Heart right ventricle (tissue), 16 donors: ENCODE measurements at places on chromosomes 16 and 17. TPM values are rescaled to one million over a fixed set of nuclear protein-coding genes. Genes with fewer than 3 reads are reported as not detected.

- H3K4me3 ChIP-seq, result no peak overlapping the region
- no peaks in the 10 kb centered on the region for H3K36me3 ChIP-seq
- H3K4me1 ChIP-seq, result no peaks in the 10 kb centered on the region
- no peak for DNase-seq
Measured at GRCh38 chr17:77266891-77267341, 126.1 kb downstream of the SEC14L1 start.

DNA sequence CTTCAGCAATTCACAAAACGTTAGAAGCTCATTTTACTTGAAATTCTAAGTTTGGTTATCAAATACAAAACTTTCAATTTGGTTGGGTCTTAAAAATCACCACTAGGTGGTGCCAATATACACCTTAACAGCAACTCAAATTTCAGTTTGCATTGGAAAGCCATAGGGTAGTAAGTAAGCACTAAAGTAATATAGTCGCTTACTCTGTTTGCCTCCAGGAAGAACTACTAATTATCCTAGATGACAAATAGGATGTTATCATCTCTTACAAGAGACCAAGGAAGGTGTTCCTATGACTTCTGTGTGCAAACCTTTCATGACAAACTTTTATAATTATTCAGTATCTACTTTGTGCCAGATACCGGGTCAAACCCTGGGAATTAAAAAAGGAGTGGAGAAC is 93.3 kb downstream of the MYO1D start:
- no peaks in the 10 kb centered on the region for H3K36me3 ChIP-seq
- H3K4me3 ChIP-seq, result no peak overlapping the region
- no peaks in the 10 kb centered on the region for H3K4me1 ChIP-seq
- H3K27me3 ChIP-seq, result no peaks in the 10 kb centered on the region

DNA sequence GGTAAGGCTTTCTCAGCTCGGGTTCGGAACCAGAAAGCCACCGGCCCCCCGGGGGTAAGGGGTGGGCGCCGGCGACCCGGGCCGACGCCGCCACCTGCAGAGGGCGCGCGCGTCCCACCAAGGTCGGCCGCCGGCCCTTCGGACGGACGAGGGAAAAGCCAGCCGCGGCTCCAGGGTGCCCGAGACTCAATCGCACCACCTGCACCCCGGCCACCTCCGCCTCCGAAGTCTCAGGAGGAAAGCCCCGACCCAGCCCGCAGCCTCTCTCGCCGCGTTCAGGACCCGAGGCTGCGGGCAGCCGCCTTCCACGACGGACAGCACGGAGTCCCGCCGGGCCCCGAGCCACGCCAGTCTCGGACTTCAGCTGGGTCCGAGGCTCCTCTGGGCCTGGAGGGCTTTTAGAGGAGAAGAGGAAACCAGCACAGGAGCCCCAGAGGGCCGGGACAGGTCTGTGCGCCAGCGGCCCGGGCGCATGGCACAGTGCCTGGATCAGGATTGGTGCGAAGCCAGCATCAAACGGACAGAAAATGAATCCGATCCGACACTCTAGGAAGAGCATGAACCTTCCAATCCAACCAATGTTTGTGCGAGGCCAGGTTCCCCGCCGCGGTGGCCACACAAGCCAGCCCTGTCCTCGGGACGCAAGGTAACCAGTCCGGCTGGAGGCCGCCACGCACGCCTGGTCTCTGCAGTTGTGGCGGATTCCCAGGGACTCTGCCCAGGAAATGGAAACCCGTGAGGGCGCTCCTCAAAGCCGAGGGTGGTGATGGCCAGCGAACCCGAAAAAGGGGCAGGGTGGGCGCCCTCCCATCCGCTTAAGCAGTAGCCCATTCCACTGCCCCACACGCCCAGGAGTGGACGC is 6.7 kb downstream of the CBX8 start:
- peak; percentile 55 for DNase-seq
- peaks cover 56% of the 10 kb centered on the region for H3K4me1 ChIP-seq
- H3K27ac ChIP-seq, result no peak overlapping the region
- H3K36me3 ChIP-seq, result peaks cover 7% of the 10 kb centered on the region
- H3K4me3 ChIP-seq, result peak overlapping the region; percentile 12

DNA sequence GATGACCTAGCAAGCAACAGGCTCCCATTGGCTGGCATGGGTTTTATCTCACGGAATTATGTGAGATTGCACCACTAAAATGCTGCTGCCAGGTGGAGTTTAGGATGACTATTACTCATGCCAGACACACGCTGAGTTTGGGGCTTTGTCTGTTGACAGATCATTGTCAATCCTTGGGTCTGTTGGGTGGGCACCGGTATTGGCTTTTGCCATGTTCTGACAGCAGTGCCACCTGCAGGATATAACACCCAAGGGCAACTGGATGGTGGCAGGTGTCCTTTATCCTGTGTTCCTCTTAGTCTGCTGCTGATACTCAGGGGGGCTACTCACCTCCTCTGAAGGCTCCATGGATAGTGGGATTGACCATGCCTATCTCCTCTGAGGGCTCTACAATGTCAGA is 221.6 kb upstream of the DYNLRB2 start:
- H3K4me1 ChIP-seq, result no peaks in the 10 kb centered on the region
- no peak overlapping the region for H3K27ac ChIP-seq
- H3K4me3 ChIP-seq, result no peak overlapping the region

DNA sequence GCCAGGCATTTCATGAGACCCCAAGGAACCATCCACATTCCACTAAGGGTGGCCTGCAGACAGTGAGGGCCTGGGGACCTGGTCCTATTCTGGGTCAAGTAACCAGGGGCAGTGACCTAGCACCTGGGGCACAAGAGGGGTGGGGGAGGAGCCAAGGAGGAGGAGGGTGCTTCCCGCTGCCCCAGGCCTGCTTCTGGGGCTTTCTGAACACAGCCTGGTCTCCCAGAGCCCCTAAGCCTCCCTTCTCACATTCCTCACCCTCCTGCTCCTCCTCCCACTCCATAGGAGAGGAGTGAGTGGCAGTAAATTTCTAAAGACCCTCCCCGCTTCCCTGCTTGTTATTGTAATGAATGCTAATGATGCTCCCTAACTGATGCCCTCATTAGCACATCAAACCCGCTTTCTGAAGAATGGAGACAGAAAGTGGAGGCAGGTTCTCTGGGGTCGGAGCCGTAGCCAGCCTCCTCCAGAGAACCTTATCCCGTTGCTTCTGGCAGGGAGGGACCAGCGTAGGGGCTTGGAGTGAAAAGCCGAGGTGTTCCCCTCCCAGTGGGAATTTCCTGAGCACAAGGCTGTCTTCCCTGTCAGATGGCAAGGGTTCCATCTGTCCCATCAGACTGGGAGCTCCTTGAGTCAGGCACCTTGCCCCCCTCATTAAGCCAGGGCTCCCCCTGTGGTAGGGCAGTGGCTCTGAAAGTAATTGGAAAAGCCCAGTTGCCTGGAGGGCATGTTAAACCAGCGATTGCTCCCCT is 3.7 kb upstream of the SRCIN1 start:
- H3K27ac ChIP-seq, result no peak overlapping the region
- DNase-seq, result no peak
- H3K4me3 ChIP-seq, result no peak overlapping the region
- peaks cover 11% of the 10 kb centered on the region for H3K4me1 ChIP-seq

Gene GP2
- 2.2 TPM for total RNA-seq

Gene CDK10
- total RNA-seq, result 21.5 TPM

Gene AOC3
- total RNA-seq, result 19.0 TPM

DNA sequence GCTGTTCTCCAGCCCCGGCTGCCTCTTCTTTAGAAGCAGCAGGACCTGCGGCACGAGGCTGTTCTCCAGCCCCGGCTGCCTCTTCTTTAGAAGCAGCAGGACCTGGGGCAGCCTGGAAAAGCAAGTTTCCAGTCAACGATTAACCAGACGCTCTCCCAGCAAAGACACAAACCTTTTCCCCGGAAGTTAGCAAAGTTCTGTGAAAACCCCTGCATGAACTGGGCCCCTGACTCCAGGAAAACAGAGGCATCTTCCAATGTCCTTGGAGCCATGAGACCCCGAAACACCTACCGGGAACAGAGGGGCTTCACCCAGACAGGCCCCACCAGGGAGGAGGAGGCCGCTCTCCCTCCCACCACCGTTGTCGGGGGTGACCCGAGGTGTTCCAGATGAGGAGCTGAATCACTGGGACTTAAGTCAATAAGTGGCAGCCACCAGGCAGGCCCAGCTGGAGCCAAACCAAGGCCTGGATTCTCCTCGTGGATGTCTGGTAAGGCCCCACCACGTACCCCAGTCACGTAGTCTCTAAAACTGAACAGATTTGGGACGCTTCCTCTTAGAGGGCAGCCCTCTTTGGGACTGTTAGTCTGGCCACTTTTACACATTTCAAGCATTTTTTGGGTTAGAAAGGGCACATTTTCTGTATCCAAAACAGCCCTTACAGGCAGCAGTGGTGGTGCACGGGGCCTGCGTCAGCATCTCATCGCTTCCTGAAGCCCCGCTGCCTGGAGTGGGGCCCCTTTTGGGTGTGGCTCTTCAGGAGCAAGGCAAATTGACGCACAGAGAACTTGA is at the start of gene RPH3AL:
TSS of gene RPH3AL (minus strand) at position 387 of the 792 bp plus-strand sequence. CDS start 25,264 bp downstream, outside the sequence.
- peaks cover 64% of the 10 kb centered on the region for H3K4me1 ChIP-seq
- no peaks in the 10 kb centered on the region for H3K27me3 ChIP-seq
- no peaks in the 10 kb centered on the region for H3K36me3 ChIP-seq
- peak; percentile 69 for DNase-seq
- peak within 1 kb of the TSS; percentile 96 for H3K27ac ChIP-seq

DNA sequence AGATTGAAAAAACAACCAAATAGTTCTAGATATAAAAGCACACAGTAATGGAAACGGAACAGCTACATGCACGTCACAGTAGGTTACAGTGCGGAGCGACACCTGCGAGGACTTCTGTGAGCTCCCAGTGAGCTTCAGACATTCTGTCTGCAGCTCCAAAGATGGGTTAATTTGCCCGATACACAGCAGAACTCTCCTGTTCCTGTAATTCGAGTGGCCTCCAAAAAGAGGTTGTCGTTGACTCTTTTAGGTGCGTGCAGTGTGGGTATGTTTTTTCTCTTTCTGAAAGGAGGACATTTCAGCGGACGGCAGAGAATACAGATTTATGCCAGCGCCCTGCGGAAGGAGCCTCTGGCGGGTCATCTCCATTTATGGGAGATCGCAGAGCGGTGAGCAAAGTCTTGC is 2.9 kb downstream of the OR1F1 start:
- peaks cover 14% of the 10 kb centered on the region for H3K4me1 ChIP-seq
- H3K27ac ChIP-seq, result no peak overlapping the region
- no peak overlapping the region for H3K4me3 ChIP-seq
- no peaks in the 10 kb centered on the region for H3K36me3 ChIP-seq
- H3K27me3 ChIP-seq, result peaks cover 100% of the 10 kb centered on the region

DNA sequence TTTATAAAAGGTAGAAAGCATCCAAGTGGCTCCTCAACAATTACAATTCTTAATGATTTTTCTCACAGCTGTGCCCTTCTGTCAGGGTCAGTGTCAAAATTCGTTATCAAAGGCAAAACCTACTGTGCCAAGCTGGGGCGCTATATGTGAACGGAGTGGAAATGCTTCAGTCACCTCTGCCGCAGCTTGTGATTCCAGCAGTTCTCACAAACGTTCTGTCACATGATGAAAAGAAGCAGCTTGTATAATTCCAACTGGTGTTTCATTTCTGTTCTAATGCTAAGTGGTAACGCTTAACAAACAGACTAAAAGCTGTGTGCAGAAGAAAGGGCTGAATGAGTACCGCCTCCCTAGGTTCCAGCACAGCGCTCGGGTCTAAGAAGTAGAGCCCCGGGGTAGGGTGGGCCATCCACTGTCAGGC is 14.2 kb downstream of the PLD6 start:
- no peaks in the 10 kb centered on the region for H3K27me3 ChIP-seq
- DNase-seq, result no peak
- no peak overlapping the region for H3K4me3 ChIP-seq
- H3K27ac ChIP-seq, result peak overlapping the region; percentile 76
- peaks cover 32% of the 10 kb centered on the region for H3K36me3 ChIP-seq

Gene YBX2
- total RNA-seq, result 1.6 TPM

Gene CHMP1A
- 45.4 TPM for total RNA-seq

- no peak for DNase-seq
- H3K4me3 ChIP-seq, result no peak overlapping the region
- H3K27ac ChIP-seq, result no peak overlapping the region
- no peaks in the 10 kb centered on the region for H3K27me3 ChIP-seq
Measured at GRCh38 chr16:13921328-13921727, 1.4 kb downstream of the ERCC4 start.

DNA sequence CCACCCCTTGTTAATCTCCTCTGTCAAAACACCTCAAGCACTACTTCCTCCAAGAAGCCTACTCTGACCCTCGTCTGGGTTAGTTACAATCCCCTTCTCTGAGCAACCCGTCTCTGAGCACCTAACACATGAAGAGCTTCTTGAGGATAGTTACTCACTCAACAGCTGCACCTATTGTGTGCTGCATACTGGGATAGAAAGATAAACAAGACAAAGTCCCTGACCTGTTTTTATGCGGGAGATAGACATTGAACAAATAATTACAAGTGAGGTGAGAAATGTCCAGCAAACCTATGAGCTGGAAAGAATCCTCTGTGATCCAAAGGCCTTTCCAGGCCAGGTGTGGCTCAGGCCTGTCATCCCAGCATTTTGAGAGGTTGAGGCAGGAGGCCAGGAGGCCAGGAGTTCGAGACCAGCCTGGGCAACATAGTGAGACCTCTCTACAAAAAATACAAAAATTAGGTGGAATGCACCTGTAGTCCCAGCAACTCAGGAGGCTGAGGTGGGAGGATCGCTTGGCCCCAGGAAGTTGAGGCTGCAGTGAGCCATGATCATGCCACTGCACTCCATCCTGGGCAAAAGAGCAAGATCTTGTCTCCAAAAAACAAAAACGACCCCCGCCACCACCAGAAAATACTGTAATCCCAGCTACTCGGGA is 5.5 kb upstream of the ZNF771 start:
- no peak for DNase-seq
- no peak overlapping the region for H3K27ac ChIP-seq
- peaks cover 19% of the 10 kb centered on the region for H3K4me1 ChIP-seq
- H3K36me3 ChIP-seq, result peaks cover 14% of the 10 kb centered on the region
- no peak overlapping the region for H3K4me3 ChIP-seq
- no peaks in the 10 kb centered on the region for H3K27me3 ChIP-seq

DNA sequence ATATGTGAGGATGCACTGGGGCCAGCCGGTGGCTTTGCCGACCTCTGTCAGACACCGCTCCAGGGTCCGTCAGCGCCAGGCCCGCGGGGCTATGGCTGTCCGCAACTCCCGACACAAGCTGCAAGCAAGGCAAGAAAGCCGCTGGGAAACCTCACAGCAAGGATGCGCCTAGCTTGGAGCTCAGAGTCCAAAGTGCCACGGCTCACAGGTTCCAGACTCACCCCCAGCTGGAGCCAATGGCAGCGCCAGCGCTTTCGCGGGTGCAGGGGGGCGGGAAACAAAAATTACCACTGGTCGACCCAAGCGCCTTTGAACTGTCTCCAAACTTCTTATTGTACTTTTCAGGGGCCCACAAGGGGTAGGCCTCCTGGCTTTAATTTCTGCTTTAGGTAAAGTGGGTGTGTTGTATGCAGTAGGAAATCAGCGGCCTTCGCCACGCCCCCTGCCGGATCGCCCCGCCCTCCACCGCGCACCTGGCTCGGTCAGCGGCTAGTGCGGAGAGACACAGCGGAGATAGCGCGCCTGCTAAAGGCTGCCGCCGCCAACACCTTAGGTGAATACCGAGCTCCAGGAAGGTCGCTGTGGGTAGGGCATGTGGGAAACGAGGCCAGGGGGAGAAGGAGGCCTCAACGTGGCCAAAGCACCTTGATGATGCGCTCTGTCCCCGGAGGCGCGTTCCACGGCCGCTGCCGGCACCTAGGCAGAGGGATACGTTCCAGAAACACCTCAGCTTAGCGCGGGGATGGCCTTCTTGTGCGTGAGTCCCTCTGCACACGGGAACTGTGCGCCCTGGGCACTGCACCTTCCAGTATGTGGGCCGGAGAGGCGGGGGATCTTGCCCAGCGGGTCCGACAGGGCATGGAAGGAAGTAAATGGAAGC is 61.0 kb upstream of the RBL2 start:
- peak; percentile 7 for DNase-seq
- peaks cover 7% of the 10 kb centered on the region for H3K4me1 ChIP-seq
- H3K36me3 ChIP-seq, result no peaks in the 10 kb centered on the region
